ENCODE measurements at places on chromosomes 5 and 9.

DNA sequence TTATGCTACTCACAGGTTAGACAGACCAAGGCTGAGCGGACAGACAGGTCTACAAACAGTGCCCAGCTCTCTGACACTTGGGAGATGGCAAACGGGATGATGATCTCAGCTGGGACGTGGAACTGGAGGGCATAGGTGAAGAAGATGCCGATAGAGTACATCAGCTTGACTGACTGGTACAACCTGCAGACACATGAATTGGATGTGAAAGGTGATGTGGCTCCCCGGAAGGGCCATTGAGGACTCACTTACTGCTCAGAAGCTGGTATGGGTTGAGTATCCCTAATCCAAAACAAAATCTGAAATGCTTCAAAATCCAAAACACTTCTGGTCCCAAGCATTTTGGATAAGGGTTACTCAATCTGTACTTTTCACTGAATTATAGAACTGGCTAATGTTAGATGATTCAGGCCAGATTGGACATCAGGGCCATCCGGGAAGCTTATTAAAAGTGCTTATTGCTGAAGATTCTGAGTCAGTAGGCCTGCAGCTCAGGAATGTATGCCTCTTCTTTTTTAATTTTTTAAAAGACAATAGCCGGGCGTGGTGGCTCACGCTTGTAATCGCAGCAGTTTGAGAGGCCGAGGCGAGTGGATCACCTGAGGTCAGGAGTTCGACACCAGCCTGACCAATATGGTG lies 22.4 kb downstream of the SLC36A3 start:
- DNase-seq: no peak

GRCh38 chr5:108729242-108729615 lies 18.5 kb upstream of the FER start:
- no peak for DNase-seq

DNA sequence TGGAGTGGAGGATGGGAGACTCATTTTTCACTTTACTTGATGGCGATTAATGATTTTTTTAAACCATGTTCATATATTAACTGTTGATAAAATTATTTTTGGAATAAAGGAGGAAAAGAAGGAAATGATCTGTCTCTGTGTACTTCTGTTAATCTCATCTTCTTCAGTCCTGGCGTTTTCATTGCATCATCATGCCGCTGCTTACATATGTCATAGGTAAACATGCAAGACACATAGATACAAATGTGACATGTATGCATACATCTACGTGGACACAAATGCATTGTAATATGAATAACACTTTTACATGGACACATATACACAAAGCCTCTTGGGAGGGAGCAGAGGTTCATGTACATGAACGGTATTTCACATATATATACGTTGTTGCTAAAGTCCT lies 10.0 kb downstream of the TMEM174 start:
- no peak for DNase-seq

DNA sequence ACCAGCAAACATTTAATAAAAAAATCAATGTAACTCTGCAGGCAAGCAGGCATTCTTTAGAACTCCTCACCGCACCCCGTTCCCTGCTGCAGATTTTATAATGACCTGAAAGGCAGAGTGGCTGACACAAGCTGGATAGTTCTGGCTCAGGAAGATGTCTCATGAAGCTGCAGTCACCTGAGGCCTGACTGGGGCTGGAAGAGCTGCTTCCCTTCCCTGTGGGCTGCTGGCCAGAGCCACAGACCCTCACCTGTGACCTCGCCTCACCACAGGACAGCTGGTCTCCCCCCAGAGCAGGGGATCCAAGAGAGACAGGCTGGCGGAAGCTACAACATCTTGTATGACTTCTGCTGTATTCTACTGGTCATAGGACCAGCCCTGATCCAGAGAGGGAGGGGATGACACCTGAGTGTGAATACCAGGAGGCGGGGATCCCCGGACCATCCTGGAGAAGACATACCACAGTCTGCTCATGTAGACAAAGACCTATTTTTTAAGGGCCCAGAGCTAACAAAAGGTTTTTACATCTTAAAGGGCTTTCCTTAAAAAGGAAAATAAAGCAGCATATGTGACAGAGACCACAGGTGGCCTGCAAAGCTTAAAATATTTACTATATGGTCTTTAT lies 43.9 kb downstream of the RAPGEF1 start:
- DNase-seq: no peak

- DNase-seq: no peak
These were observed 218.6 kb upstream of the RASEF start for GRCh38 chr9:83281306-83282255.

- DNase-seq: no peak
These were observed 28.8 kb downstream of the NR3C1 start for GRCh38 chr5:143374496-143375217.

DNA sequence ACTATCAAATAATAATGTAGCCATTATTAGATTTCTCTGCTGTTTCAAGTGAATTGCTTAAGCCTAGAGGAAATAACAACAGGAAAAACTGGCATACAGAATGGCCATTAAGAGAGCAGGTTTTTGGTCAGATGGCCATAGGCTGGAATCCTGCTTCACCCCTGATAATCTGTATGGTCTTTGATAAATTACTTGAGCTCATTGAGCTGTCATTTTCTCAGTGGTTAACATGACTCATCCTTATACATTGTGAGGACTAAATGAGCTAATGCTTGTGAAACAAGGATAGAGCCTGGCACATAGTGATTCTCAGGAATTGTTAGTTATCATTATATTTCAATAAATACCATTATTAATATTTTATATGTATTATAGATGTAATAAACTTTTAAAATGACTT lies 516.5 kb downstream of the KIF4B start:
- DNase-seq: no peak

DNA sequence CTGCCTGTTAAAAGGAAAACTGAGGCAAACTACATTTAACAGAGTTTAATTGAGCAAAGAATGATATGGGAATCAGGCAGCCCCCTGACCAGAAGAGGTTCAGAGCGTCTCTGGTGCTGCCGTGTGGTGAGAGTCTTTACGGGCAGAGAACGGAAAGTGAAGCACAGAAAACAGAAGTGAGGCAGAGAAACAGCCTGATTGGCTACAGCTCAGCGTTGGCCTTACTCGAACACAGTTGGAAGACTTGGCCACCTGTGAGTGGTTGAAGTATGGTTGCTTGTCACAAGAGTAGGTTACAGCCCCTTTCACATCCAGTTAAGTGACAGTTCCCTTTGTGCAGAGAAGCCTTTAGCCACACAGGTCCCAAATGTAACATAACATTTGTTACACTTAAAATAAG lies 16.9 kb upstream of the FBP1 start:
- no peak for DNase-seq

DNA sequence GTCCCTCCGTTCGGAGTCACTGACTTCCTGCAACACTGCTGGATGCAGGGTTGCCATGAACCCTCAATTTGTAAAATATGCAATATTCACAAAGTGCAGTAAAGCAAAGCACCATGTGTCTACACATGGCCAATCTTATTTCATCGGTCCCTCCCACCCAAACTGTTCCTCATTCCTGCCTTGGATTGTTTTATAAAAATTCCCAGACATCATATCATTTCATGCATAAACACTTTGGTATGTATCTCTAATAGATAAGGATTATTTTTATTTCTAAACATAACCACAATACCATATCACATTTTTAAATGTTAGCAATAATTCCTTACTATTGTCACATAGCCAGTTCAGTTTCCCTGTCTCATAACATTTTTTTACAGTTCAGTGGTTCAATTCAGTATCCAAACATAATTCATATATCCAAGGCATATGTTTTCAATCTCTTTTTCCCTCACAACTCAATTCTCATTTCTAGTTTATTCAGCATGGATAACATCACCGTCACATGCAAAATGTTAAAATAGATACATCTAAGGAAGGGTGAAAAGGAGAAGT lies 82.0 kb upstream of the PCAT7 start:
- DNase-seq: no peak

DNA sequence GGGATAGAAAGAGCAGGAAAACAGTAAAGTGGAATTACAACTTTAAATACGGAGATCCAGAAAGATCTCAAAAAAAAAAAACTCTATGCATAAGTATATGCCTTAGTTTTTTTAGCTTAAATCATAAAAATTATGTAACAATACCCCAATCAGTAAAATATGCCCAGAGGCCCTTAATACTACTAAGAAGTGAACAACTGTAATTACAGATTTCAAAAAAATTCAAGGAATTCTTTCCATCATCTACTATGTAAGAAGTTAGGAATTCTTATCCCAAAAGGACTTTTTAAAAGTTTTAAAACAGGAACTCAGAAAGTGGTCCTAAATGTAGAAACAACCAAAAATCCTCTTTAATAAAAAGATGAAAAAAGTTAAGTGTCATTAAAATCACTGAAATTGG lies 111.3 kb downstream of the SSBP2 start:
- DNase-seq: no peak

- no peak for DNase-seq
These were observed 16.4 kb upstream of the PDCD1LG2 start for GRCh38 chr9:5493679-5494511.

GRCh38 chr9:18250053-18250452 lies 223.9 kb upstream of the ADAMTSL1 start:
- DNase-seq: no peak

DNA sequence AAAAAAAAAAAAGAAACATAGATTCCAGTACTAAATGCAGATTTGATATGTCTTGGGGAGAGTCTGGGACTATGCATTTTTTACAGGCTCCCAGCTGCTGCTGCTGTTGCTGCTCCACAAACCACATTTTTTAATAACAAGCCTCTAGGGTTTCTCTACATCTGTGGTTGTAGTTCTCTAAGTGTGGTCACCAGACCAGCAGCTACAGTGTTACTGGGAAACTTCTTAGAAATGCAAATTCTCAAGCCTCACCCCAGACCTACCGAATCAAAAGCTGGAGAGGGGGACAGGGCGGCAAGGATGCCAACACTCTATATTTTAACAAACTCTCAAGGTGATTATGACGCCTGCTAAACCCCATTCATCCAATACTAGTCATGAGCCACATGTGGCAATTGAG lies 293.4 kb upstream of the PTGER4 start:
- DNase-seq: no peak
